ENCODE measurements at places on chromosomes 12 and 14.
A peak's percentile ranks its signal among the peaks of the same experiment; 100 is the strongest.

DNA sequence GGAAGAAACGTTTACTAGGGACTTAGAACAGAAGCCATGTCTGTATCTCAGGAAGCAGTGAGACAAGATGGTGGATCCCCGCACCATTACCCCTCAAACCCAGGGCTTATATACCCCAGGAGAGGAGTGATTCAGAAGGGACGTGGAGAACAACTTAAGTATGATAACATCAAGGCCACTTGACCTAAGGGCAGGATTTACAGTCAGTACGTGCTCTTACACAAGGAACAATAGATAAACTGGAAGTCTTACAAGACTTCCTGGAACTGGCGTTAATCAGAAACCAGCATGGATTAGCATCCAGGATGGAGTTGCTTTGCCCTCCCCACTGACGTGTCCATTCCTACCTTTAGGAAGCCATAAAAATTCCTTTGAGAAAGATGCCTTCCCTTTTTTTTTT lies 8.6 kb upstream of the ETFBKMT start:
- DNase-seq, result no peak

DNA sequence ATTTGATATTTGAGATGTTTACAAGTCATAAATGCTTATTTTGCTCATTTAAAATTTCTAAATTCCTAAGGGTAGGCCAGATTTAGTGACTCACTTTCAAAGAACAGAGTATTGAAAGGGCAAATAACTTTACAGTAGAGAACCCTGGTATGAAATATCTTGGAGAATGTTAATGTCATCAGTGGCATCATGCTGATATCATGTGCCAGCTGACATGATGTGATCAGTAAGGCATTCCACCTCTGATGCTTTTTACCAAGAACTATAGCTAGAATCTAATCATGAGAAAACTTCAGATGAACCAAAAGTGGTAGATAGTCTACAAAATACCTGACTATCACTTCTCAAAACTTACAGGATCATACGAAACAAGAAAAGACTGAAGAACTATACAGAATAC lies 2.9 kb upstream of the FLRT2 start:
- no peak for DNase-seq

DNA sequence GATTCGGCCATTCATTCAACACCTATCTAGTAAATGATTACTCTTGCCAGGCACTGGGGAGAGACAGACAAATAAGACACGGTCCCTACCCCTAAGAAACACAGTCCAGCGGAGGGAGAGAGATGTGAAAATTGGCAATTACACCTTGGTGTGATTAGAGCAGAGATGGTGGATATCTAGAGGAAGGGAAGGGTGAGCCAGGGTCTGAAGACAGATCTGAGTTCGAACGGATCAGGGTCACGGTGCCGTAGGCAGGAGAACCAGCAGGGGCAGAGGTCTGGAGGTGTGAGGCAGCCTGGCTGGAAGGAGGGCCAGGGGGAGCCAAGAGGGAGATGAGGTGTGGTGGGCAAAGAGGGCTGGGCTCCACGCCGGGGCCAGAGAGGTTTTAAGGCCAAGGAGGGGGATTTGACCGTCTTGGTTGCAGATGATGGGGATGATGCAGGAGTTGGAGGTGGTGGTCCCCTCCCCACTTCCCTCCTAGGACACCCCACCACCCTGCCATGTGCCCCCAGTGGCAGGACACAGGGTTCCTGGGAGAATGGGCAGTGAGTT lies 27.1 kb downstream of the FAM222A start:
- peak; percentile 10 for DNase-seq

- DNase-seq, result no peak
Measured at GRCh38 chr14:69152181-69152901, 578 bp downstream of the DCAF5 start.

GRCh38 chr12:62805517-62805916 lies 129.4 kb downstream of the PPM1H start:
- DNase-seq, result no peak

- DNase-seq, result no peak
Measured at GRCh38 chr14:55586411-55586810, 6.4 kb downstream of the KTN1 start.

DNA sequence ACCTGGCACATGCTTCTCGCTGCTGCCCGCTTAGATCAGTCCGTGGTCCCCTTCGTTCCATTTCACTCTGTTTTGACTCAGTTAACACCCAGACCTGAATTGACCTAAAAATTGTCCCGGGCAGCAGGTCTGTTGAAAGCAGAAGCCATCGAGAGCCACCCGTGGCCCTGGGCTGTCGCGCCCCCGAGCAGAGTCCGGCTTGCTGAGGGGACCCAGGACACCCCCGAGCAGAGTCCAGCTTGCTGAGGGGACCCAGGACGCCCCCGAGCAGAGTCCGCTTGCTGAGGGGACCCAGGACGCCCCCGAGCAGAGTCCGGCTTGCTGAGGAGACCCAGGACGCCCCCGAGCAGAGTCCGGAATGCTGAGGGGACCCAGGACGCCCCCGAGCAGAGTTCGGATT lies 50.2 kb upstream of the GALNT9 start:
- no peak for DNase-seq

- no peak for DNase-seq
Measured at GRCh38 chr12:124750149-124750656, 113.5 kb downstream of the SCARB1 start.

- no peak for DNase-seq
Measured at GRCh38 chr12:2409656-2410265, 357.0 kb downstream of the CACNA1C start.

GRCh38 chr14:39023939-39024871 lies 78.8 kb downstream of the SEC23A start:
- no peak for DNase-seq

DNA sequence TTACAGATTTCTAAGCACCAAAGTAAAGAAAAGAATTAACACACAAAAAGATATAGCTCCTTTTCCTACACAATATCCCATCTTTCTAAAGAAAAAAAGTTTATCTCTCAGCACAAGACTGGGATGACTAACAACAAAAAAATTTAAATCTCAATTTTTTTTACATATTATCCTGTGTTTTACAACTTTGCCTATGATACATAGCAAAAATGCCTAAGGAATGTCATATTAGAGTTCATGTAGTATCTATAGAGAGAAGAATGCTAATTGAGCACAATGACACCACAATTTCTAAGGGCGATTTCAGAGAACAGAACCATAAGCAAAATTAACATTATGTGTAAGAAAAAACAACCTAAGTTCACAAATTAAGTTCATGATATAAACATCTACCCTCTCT lies 16.3 kb downstream of the C2CD5 start:
- DNase-seq, result no peak

- DNase-seq, result no peak
Measured at GRCh38 chr12:48454667-48455066, 17.7 kb upstream of the ANP32D start.

GRCh38 chr12:1093166-1093751 lies 102.2 kb downstream of the ERC1 start:
- DNase-seq, result no peak

GRCh38 chr12:70892593-70892992 lies 27.9 kb downstream of the PTPRR start:
- no peak for DNase-seq

GRCh38 chr12:26319511-26319910 lies 124.1 kb downstream of the SSPN start:
- DNase-seq, result peak; percentile 46

- no peak for DNase-seq
Measured at GRCh38 chr14:75879031-75879430, 102.8 kb downstream of the TGFB3 start.

GRCh38 chr14:37746140-37746832 lies 150.9 kb downstream of the TTC6 start:
- no peak for DNase-seq

- no peak for DNase-seq
Measured at GRCh38 chr14:91036741-91037469, 23.5 kb downstream of the RPS6KA5 start.

DNA sequence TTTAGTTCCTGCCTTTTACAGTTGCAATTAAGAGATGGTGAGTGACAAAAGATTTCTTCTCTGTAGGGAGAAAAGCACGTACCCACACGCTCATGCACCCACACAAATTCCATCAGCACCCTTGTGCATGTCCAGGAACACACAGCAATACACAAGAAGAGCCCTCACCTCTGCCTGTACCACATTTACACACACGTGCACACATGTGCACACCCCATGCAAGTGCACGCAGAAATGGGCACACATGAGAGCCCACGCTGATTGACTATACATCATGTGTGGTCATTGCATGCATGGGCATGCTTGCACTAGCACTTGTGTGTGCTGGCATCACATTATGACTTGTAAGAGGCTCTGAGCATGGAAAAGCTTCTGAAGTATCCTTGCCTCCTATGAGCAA lies 70.5 kb downstream of the SERPINA3 start:
- no peak for DNase-seq

DNA sequence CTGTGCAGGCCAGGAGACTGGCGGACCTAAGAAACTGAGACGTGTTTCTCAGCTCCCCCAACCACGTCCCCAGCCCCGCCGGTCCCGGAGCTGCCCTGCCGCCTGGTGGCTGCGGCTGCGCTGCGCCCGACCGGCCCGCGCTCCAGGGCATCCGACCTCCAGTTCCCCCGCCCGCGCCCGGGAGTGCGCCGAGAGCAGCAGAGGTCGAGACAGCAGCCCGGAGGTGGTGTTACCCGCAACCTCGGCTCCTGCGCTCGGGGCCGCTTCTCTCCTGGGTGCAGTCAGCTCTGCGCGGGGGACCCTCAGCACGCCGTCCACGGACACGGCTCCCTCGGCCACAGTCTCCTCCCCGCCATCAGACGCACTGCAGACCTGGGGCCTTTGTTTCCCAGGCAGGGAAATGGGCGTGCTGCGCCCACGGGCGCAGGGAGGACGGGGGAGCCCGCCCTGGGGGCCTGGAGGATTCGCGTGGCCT lies 21.6 kb upstream of the GPR132 start:
- DNase-seq, result peak; percentile 84

- DNase-seq, result no peak
Measured at GRCh38 chr12:32789446-32789845, 33.7 kb upstream of the YARS2 start.

GRCh38 chr12:21369141-21369980 lies 3.3 kb upstream of the IAPP start:
- DNase-seq, result no peak

DNA sequence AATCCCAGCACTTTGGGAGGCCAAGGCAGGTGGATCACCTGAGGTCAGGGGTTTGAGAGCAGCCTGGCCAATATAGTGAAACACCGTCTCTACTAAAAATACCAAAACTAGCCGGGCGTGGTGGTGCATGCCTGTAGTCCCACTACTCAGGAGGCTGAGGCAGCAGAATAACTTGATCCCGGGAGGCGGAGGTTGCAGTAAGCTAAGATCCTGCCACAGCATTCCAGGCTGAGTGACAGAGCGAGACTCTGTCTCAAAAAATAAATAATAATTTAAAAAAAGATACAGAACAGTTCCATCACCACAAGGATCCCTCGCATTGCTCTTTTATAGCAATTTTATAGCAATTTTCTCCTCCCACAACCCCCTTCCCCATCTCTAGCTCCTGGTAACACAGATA lies 4.7 kb upstream of the PDE1B start:
- DNase-seq, result no peak

DNA sequence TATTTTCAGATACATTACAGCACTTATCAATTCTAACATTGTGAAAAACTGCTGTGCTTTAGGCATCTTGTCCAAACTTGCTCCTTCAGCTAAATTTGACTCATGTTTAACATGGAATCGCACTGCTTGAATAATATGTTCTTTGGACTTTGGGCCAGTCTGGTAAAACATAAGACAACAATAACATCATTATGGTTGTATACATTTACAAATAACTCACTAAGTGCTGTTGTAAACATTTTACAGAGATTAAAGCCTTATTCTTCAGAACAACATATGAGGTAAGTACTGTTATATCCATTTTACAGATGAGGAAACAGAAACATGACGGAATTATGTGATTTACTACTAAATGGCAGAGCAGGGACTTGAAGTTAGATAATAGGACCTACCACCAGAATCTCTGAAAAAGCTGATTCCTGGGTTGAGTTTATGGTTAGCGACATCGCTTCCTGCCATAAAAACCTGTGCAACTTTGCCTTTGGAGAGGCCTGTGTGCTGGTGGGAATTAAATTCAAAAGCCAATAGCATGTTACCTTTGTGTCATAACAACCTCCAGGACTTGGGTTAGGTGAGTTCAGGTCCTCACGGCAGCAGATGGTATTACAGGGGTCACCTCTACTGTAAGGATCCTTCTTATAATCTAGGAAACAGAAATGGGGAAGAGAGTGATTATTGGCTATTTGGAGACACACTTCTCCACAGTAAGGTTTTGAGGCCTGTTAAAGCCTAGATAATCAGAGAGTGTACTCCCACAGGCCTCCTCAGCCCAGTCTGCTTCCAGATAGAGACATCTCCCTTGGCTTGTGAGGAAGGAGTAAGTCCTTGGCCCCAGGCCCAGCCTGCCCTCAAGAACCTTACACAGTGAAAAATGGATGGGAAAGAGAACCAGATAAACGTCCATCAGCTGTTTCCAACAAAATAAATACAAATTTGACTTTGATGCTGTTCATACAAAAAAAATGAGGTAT lies 61.8 kb downstream of the PLBD1 start:
- DNase-seq, result no peak

DNA sequence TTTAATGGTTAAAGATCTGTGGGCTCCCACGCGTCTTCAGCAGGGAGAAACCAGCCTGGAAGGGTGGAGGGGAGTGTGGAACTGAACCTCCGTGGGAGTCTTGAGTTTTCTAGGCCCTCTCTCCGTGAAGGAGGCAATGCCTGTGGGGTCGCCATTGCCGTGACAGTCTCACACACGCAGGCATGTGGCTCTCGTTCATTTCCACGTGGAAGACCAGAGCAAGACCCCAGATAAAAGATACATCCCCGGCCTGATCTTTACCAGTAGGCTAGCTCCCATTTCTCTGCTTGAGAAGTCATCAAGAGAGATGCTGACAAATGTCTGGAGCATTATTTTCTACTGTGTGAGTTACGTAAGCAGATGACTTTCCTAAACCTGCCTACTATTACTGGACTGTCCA lies 491.7 kb upstream of the LMO3 start:
- DNase-seq, result no peak

DNA sequence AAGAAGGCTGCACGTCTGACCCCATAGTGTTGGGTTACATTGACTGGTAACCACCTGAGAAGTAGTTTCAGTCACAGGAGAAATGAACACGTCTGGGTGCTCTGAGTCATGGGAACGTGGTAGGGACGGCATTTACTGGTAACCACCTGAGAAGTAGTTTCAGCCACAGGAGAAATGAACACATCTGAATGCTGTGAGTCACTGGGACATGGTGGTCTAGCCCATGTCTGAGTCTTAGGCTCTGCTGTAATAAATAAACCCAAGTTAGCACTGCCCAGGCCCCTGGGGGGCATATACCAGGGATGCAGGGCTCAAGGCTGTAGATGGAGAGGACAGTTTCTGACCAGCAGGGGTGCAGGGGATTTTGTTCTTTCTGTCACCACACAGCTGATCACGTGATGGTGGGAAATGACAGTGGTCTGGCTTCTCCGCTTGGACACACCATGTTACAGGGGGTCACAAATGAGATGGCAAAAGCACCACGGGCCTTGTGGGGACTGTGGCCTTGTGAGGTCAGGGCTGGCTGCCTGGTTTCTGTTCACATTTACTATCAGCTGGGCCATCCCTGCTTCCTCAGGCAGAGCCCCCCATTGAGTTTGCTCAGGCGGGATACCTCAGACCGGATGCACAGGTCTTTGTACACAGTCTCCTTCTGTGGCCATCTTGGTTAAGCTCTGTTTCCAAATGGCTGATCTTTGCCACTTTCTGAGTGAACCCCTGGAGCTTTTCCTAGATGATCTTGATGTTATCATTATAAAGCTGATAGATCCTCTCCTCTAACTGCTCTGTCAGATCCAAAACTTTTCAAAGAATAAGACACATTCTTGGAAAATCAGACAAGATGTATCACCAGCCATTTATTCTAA lies 9.8 kb upstream of the C12orf42 start:
- no peak for DNase-seq

- no peak for DNase-seq
Measured at GRCh38 chr14:48027115-48027514, 351.7 kb upstream of the MDGA2 start.
